Omental fat pad (tissue), 4 donors: ENCODE measurements at places on chromosomes 2 and 18.

- DNase-seq: peak; percentile 55
Observed at GRCh38 chr2:239035361-239035814, 187.5 kb downstream of the TWIST2 start.

DNA sequence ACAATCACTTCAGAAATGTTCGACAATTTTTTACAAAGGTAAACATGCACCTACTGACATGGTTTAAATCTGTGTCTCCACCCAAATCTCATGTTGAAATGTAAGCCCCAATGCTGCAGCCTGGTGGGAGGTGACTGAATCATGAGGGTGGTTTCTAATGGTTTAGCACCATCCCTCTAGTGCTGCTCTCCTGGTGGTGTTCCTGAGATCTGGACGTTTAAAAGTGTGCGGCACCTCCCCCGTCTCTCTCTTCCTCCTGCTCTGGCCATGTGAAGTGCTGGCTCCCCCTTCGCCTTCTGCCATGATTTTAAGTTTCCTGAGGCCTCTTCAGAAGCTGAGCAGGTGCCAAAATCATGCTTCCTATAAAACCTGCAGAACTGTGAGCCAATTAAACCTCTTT is 28.3 kb downstream of the MAP3K2 start:
- no peak for DNase-seq

DNA sequence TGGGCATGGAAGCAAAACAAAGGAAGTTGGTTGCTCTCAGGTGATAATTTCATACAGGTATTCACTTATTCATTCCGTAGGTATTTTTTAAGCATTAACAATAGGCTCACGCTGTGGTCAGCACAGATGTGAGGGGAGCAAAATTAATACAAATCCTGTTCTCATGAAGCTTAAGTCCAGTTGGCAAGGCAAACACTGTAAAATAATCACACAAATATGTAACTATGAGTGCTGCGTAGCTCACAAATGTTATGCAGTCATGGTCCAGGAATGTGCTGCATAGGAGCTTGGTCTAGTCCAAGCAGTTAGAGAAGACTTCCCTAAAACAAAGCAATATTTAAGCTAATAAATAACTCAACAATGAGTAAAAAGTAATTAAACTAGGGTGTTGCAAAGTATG is 23.9 kb downstream of the SP5 start:
- DNase-seq: no peak

DNA sequence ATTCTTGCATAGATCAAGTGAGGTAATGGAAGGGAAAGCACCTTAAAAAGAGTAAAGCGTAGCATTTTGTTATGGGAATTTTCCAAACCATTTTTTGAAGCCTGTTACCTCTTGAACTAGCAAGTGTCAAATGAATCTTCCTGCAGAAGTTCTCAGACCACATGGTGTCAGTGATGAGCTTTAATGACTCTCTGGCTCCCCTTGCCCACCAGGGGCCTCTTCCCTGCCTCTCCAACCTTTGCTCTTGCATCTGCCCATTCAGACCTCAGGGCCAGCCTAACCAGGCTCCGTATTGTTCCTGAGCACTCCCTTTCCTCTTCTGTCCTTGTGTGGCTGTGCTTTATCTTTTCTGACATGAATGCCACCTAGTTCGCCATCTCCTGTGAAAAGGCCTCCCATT is 155.9 kb downstream of the DIS3L2 start:
- DNase-seq: no peak

- DNase-seq: no peak
Observed at GRCh38 chr2:73218298-73218697, 4.3 kb downstream of the SMYD5 start.

DNA sequence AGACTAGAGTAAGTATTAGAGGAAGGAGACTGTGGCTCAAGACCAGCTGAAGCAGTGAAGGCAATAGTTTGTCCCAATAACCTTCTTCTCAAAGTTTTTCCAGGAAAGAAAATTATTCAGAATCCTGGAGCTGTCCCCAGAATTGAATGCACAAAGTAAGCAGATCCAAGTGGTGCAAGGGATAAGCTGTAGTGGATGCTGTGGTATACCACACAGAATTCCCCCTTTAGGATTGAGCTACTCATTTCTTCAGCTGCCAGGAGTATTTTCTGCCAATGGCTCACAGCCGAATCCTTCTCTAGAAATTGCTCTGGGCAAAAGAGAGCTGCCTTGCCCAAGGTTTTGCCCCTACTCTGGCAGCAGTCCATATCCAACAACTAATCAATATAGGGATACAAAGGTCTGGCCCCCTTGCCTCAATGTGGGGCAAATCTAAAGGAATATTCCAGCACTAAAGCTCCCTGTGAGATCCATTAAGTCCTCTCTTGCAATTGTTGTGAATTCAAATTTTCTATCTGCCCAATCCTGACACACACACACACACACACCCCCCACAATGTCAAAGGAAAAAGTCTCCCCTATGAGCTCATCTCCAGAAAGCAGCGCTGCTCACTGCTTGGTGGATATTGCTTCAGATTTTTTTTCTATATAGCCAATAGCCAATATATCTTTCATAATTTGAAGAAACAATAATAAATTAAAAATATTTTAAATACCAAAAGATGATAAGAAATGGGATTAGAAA is 18.4 kb upstream of the TCF7L1 start:
- DNase-seq: no peak

DNA sequence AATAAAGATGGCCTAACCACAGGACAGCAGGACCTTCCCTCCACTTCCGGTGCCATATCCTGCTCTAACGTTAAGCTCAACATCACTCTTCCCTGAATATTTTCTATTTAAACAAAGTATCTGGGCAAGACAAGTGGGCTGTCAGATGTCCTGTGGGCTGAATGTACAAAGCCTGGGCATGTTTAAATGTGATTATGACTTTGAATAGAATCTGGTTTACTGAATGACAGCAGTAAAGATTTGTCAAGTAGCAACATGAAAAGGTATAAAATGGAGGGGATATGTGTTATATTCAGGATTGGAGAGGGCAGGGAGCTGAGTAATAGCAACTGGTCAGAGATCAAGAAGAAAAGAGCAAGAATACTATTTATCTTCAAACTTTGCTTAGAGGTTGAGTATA is 540.9 kb downstream of the NRXN1 start:
- DNase-seq: no peak

GRCh38 chr2:173395567-173396351 is 41.1 kb downstream of the CDCA7 start:
- no peak for DNase-seq

DNA sequence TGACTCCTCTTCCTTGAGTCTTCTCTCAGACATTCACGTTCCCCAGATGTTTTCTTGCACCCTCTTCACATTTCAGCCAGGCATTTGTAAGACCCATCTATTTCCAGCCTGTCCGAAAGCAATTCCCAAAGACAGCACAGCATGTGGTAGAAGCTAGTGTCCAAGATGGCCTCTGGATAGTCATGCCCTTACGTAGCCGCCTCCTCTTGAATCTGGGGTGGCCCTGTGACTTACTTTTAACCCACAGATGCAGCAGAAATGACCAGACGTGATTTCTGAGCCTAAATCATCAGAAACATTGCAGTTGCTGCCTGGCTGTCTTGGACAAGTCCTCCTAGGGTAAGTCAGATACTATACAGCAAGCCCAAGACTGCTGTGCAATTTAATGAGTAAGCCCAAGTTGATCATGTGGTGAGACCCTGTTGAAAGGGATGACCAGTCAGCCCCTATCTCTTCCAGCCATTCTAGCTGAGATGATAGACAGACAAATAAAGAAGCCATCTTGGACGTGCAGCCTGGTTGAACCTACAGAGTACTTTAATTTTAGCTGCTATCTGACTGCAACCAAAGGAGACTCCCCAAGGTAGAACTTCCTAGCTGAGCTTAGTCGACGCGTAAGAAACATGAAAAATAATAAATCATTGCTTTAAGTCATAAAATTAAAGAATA is 12.3 kb downstream of the ARL5A start:
- no peak for DNase-seq

DNA sequence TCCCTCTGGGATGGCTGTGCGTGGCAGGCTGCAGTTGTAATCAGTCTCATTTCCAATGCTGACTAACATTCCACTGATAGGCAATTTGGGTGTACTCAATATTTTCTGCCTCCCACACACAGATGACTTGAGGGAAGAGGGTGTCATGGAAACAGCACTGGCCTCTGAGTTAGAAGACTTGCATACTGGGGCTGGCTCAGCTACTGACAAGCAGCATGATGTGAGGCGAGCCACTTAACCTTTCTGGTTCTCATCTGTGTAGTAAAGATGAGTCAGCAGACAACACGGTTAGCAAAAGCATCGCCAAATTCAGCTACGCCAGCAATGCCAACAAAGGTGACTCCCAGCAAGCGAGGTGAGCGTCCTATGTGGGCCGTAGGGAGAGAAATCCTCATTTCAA is 73.5 kb downstream of the COLEC12 start:
- peak; percentile 31 for DNase-seq

DNA sequence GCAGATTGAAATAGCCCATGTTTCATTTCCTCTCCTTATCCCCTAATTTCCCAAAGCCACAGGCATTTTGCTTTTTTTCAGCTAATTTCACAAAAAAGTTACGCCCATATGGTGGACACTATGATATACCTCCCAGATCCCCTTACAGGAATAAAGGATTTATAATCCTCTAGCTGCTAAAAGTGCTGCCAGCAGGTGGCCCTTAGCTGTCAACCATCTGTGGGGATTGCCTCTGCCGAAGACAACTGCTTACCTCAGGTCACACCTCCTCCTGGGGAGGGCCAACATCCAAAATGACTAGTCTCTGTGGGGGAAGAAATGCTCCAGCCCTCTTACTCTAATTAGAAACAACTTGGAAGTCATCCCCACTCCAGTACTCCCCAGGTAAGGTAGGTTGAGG is 61.0 kb upstream of the EPB41L3 start:
- DNase-seq: no peak

- DNase-seq: no peak
Observed at GRCh38 chr18:25288340-25288938, 63.5 kb downstream of the ZNF521 start.
